ENCODE measurements at places on chromosomes 2 and 18.

- no peaks in the 10 kb centered on the region for H3K36me3 ChIP-seq
- peaks cover 38% of the 10 kb centered on the region for H3K27me3 ChIP-seq
- no peak overlapping the region for H3K27ac ChIP-seq
- no peak for DNase-seq
- peaks cover 3% of the 10 kb centered on the region for H3K4me1 ChIP-seq
- no peak overlapping the region for H3K4me3 ChIP-seq
These were observed 1.7 kb downstream of the EMILIN2 start for GRCh38 chr18:2848247-2849246.

- H3K36me3 ChIP-seq: no peaks in the 10 kb centered on the region
- H3K27ac ChIP-seq: no peak overlapping the region
- H3K27me3 ChIP-seq: peaks cover 15% of the 10 kb centered on the region
- H3K4me1 ChIP-seq: peaks cover 3% of the 10 kb centered on the region
These were observed 3.3 kb upstream of the OSBPL6 start for GRCh38 chr2:178191004-178191508.

DNA sequence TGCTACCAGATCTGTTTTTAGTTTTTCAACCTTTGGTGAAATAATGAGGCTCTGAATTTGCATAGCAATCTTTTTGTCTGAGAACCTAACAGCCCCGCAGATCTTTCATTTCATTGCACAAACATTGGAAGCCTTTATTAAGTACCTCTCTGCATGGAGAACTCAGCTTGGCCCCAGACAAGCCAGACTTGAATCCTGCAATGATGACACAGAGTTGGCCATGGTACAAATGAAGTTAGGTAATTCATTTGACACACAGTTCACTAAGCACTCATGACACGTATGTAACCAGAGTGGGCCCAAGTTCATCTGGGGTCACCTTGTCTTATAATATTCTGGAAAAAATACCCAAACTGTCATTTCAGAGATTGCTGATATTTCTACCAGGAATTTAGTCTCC is 439.1 kb upstream of the ID2 start:
- peaks cover 6% of the 10 kb centered on the region for H3K27me3 ChIP-seq
- H3K27ac ChIP-seq: no peak overlapping the region
- H3K4me1 ChIP-seq: no peaks in the 10 kb centered on the region
- no peak for DNase-seq

- H3K4me1 ChIP-seq: no peaks in the 10 kb centered on the region
- no peaks in the 10 kb centered on the region for H3K27me3 ChIP-seq
- H3K36me3 ChIP-seq: no peaks in the 10 kb centered on the region
- DNase-seq: no peak
- H3K4me3 ChIP-seq: no peak overlapping the region
- H3K27ac ChIP-seq: no peak overlapping the region
These were observed 154.9 kb upstream of the EPHA4 start for GRCh38 chr2:221726894-221727513.

DNA sequence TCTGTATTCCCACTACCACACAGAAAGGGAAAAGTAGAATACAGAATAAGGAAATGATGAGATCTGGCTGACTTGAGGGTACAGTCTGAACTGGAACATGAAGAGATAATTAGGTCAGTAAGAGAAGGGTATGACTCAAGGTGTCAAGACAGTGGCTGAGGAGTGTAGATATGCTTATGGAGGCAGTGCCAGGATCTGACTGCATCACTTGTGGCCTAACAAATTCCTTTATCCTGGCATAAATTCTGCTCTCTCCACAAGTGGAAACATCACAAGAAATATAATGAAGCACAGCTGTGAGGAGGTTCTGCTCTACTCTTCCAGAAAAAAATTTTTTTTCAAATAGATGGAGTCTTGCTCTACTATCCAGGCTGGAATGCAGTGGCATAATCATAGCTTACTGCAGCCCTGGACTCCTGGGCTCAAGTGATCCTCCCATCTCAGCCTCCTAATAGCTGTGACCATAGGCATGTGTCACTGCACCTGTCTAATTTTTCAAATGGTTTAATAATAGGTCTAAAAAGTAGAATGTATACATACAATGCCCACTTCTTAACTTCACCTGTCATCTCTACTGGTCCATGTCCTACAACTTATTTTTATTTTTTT is 85.3 kb downstream of the C2orf74 start:
- DNase-seq: no peak
- H3K4me3 ChIP-seq: no peak overlapping the region
- H3K27me3 ChIP-seq: no peaks in the 10 kb centered on the region
- peaks cover 37% of the 10 kb centered on the region for H3K36me3 ChIP-seq

- H3K36me3 ChIP-seq: no peaks in the 10 kb centered on the region
- no peaks in the 10 kb centered on the region for H3K27me3 ChIP-seq
- H3K4me1 ChIP-seq: peaks cover under 1% of the 10 kb centered on the region
- DNase-seq: no peak
These were observed 6.3 kb upstream of the RALBP1 start for GRCh38 chr18:9468998-9469397.

GRCh38 chr2:99421469-99421868 is 68.3 kb downstream of the REV1 start:
- H3K27me3 ChIP-seq: no peaks in the 10 kb centered on the region
- no peak for DNase-seq
- peaks cover 16% of the 10 kb centered on the region for H3K36me3 ChIP-seq
- H3K4me3 ChIP-seq: no peak overlapping the region

DNA sequence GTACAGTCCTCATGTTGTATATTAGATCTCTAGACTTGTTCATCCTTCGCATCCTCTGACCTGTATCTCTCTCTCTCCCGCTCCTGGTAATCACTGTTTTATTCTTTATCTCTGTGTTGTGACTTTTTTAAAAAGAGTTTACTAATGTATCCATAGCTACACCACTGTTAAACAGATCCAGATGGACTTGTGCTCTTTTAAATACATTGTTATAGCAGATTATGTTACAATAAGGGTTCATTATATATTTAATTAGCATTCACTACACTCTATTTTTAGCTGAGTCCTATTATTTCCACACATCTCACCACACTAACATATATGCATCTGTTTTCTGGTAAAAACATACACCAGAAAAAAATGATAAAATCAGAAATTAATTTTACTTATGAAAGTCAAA is 90.5 kb downstream of the RBM43 start:
- no peak overlapping the region for H3K27ac ChIP-seq
- no peak overlapping the region for H3K4me3 ChIP-seq
- no peaks in the 10 kb centered on the region for H3K4me1 ChIP-seq
- H3K27me3 ChIP-seq: 0 out of 2 replicates have a peak, but pooled peaks cover 6% of the 10 kb centered on the region
- no peak for DNase-seq

DNA sequence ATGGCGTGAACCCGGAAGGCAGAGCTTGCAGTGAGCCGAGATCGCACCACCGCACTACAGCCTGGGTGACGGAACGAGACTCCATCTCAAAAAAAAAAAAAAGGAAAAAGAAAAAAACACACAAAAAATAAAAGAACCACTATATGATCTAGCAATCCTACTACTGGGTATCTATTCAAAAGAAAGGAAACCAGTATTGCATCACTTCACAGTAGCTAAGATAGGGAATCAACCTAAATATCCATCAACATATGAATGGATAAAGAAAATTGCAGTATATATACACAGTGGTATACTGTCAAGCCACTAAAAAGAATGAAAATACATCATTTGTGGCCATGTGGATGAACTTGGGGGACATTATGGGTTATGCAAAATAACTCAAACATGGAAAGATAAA is 37.9 kb downstream of the METTL21A start:
- no peaks in the 10 kb centered on the region for H3K27me3 ChIP-seq
- H3K4me3 ChIP-seq: no peak overlapping the region
- H3K4me1 ChIP-seq: no peaks in the 10 kb centered on the region
- no peak overlapping the region for H3K27ac ChIP-seq

GRCh38 chr2:166627893-166628292 is 133.8 kb upstream of the SCN7A start:
- no peak overlapping the region for H3K27ac ChIP-seq
- no peaks in the 10 kb centered on the region for H3K4me1 ChIP-seq
- H3K36me3 ChIP-seq: no peaks in the 10 kb centered on the region
- H3K27me3 ChIP-seq: no peaks in the 10 kb centered on the region
- DNase-seq: no peak
- no peak overlapping the region for H3K4me3 ChIP-seq

- H3K27ac ChIP-seq: no peak overlapping the region
- H3K4me1 ChIP-seq: no peaks in the 10 kb centered on the region
- no peaks in the 10 kb centered on the region for H3K27me3 ChIP-seq
- no peak overlapping the region for H3K4me3 ChIP-seq
- H3K36me3 ChIP-seq: no peaks in the 10 kb centered on the region
These were observed 70.9 kb downstream of the NFATC1 start for GRCh38 chr18:79466591-79466990.

DNA sequence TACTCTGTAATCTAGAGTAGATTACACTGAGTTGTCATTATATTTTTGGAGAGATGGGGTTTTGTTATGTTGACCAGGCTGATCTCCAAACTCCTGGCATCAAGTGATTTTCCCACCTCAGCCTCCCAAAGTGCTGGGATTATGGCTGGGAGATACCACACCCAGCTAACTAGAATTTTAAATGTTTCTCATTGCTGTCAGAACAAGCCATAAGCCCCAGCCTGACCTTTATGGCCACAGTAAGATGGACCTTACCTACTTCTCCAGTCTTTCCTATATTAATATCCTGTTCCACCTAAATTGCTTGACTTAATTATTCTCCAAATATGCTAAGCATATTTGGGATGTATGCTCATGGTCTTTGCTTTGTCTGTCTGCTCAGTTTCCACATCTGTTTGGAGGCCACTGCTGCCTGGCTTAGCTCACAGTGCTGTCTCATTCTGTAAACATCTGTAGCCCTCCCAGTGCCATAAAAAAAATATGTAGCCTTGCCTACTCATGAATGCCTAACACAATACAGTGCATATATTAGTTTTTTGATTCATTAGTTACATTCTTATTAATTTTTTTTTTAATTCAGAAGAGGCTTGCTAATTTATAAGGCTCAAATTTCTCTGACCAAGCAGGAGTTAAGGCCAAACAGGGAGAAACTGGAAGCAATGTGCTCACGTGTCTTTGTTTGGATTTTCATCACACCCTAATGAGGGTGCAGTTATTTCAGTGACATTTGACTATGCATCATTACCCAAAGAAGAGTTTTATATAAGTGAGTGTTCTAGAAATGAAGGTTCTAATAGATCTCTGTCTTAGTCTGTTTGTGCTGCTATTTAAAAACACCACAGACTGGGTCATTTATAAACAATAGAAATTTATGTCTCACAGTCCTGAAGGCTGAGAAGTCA is 45.3 kb upstream of the PSME4 start:
- no peak overlapping the region for H3K4me3 ChIP-seq
- H3K27ac ChIP-seq: no peak overlapping the region
- DNase-seq: peak; percentile 64
